ENCODE measurements at places on chromosomes 1 and 21. TPM values are rescaled to one million over a fixed set of nuclear protein-coding genes. Genes with fewer than 3 reads are reported as not detected.

DNA sequence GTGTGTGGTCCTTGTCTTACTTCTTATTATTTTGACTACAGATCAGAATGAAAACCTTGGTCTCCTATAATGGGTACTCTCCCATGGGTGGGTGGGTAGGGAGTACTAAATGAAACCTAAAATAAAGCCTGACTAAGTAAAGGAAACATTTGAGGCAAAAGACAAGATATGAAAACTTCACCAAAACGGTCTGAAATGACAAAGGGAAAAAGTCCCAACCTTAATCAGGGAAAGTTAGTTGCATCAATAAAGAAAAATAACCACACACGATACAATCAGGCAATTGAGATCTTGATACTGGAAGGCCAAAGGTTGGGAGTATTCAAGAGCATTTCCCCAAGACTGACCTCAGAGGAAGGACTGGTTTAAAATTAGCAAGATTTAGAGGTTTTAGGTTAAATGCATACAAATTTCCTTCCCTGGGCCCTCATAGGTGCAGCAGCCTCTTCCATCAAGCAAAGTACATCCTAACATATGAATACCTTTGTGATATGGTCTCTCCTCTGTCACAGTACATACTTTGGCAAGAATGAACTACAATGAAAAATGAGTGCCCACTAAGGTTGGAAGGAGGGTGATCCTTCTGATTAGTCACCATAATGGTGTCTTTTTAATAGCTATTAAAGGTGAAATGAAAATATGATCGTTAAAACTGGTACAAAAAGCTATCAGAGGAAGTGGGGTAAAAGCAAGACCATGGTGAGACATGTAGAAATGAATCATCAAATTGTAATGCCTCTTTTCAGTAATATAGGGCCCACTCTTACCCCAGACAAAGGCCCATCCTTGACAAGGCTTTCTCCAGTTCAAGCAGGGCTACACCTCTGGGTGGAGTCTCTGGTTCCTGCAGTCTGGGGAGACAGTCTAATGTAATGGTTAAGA, 15.3 kb upstream of the TNFSF4 start:
- DNase-seq = no peak

DNA sequence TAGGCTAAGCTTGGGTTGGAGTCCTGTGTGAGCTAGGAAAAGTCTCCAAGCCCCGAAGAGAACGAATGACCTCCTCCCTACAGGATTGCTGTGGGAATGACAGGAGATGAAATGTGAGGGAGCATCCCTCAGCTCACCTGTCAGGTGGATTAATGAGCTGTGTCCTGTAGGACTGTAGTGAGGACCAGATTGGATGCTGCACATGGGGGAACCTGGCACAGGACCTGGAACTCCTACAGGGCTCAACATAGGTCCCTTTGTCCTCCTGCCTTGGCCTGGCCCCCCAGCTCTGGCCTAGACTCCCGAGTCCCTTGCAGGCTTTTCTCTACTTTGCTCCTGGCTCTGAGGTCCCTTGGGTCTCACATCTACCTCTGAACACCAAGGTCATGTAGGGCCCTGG, 155.7 kb downstream of the PTPRU start:
- no peak for DNase-seq

GRCh38 chr21:45833414-45833813, 148.2 kb upstream of the COL6A1 start:
- no peak for DNase-seq

The CFHR2 gene
- total RNA-seq = not detected

The SLC2A5 gene
- 0.14 TPM for total RNA-seq

DNA sequence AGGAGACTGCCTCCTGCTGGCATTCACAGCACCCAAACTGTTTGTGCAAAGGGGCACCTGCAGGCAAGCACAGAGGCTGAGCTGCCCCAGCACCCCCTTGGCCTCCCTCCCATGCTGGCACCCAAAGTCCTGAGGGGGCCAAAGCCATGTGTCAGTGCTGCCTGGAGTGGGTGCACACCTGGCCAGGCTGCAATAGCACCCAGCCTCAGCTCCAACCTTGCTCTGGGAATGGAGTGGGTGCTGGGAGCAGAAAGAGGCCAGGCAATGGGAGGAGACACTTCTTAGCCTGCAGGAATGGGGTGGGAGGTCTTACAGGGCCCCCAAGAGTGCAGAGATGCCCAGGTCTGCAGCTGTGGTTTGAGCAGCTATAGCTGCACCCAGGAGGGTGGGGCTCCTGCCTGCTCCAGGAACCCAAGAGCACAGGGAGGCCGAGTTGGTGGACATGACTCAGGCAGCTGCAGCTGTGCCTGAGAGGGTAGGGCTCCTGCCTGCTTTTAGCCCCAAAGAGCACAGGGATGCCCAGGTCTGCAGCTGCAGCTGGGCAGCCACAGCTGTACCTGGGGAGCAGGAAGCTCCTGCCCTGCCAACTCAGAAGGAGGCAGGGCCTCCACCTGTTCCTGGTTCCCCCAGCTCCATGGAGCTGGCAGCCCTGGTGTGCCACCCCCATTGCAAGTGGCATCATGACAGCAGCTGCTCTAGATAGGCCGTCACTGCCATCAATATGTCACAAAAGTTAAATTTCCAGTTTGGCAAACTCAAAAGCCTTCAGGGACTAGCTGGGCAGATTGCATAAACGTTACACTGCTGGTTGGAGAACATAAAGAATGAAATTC, 5.3 kb upstream of the CHD1L start:
- no peak for DNase-seq

The KIF26B gene
- 1.9 TPM for total RNA-seq

The A3GALT2 gene
- total RNA-seq = not detected

- no peak for DNase-seq
These were observed 3.9 kb upstream of the FAM151A start for GRCh38 chr1:54627196-54627595.

DNA sequence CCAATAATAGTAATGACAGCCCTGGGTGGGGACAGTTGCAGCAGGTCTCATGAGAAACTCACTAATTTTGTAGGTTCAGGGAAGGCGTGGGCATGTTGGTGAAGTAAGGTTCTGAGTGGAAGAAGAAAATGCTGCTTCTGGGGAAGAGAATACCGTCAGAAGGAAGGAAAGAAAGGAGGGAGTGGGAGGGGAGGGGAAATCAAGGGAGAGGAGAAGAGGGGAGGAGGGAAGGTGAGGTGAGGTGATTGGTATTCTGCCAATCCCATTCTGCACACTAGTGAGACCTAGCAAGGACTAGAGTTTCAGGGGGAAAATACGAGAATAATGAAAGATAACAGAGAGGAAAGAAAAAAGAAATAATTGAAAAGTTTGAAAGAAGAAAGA, 32.4 kb upstream of the MGST3 start:
- DNase-seq = no peak

The PLA2G2C gene
- not detected for total RNA-seq

GRCh38 chr21:33940881-33941245, 25.3 kb upstream of the ATP5PO start:
- no peak for DNase-seq

The PIK3CD gene
- total RNA-seq = 40.4 TPM

The NBPF10 gene
- 0.85 TPM for total RNA-seq

GRCh38 chr1:25643929-25644328, 27.3 kb downstream of the MAN1C1 start:
- DNase-seq = no peak
